ENCODE measurements at places on chromosomes 2 and 18.

DNA sequence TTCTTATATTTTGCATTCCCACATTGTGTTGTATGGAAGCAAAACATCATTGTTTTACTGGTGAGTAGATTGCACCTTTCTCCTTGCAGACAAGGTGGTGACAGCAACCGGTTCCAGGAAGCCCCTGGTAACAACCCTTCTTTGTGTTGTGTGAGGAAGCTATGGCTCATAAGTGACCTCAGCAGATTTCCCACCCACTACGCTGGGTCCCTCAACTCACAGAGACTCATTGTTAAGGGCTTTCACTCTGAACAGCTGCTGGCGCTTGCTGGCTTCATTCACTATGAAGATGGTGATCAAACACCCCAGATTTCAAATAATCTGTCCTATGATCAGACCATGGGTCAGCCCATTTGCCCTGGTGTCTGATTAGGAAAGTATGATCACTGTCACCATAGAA lies 53.4 kb downstream of the WIPF1 start:
- no peaks in the 10 kb centered on the region for H3K36me3 ChIP-seq
- no peaks in the 10 kb centered on the region for H3K4me1 ChIP-seq
- no peak overlapping the region for H3K4me3 ChIP-seq
- no peak overlapping the region for H3K27ac ChIP-seq
- no peak for DNase-seq

DNA sequence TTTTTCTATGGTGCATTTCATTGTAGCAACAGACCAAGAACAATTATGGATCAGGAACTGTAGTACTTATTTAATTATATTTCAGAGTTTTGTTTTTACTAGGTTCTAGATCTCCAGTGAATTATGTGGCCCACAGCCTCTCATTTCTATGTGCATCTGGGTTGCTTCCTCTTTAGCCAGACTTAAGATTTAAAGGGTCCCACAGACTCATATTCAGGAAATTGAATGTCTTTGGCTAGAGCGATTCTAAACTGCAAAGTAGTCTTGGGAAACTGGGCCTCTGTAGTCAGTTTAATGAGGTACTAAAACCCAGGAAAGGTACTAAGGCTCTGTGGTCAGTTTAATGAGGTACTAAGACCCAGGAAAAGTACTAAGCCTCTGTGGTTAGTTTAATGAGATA lies 94.4 kb downstream of the LYPD6B start:
- no peaks in the 10 kb centered on the region for H3K36me3 ChIP-seq
- no peaks in the 10 kb centered on the region for H3K4me1 ChIP-seq
- no peak overlapping the region for H3K4me3 ChIP-seq
- H3K27me3 ChIP-seq: no peaks in the 10 kb centered on the region
- no peak overlapping the region for H3K27ac ChIP-seq

DNA sequence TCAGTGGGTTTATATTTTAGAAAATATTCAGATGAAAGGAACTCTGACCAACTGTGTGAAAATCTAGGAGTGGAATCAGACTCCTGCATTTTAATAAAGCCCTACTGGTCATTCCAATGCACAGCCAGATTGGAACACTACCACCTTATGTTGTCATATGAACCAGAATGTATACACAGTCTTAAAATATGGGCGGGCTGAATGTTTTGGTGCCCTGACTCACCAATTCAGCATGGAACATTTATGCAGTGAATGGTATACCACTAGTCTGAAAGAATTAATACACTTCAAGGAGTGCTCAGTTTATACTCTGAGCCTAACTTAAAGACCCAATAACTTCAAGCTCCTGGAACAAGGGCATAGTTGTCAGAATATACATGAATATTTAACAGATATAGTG lies 280.9 kb upstream of the TCF4 start:
- H3K27ac ChIP-seq: no peak overlapping the region
- no peaks in the 10 kb centered on the region for H3K27me3 ChIP-seq
- H3K4me3 ChIP-seq: no peak overlapping the region
- H3K4me1 ChIP-seq: no peaks in the 10 kb centered on the region

DNA sequence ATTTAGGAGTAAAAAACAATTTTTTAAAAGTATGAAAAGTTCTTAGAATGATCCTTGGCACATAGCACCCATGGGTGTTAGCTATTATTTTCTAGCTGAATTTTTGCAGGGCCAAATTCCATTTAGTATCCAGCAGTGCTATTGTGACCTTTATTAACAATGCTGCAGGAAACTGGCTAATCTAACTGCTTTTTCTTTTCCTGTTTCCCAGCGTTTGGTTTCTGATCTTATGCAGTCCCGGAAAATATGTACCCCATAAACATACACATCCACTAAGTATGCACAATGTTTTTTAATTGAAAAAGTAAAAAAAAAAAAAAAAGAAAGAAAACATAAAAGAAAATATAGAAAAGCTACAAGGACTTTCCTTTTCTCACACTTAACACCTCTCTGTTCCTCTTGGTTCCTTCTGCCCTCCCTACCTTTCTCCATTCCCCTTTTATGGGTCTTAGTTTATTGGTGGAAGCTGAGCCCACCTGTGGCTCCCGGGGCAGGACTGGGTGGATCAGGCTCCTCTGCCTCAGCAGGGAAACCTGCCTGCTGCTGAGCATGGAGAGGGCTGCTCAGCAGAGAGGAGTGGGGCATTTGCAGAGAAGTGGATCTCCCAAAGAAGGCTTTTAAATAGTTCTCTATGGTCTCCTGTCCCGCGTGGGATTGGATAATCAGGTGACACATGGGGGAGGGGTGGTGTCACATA lies 9.3 kb upstream of the SLC16A14 start:
- no peak for DNase-seq
- H3K27me3 ChIP-seq: no peaks in the 10 kb centered on the region
- no peak overlapping the region for H3K4me3 ChIP-seq
- no peaks in the 10 kb centered on the region for H3K36me3 ChIP-seq
- no peak overlapping the region for H3K27ac ChIP-seq
- no peaks in the 10 kb centered on the region for H3K4me1 ChIP-seq

GRCh38 chr2:71646028-71646427 lies 192.7 kb downstream of the DYSF start:
- no peak for DNase-seq
- no peak overlapping the region for H3K4me3 ChIP-seq
- no peaks in the 10 kb centered on the region for H3K36me3 ChIP-seq
- no peaks in the 10 kb centered on the region for H3K4me1 ChIP-seq

DNA sequence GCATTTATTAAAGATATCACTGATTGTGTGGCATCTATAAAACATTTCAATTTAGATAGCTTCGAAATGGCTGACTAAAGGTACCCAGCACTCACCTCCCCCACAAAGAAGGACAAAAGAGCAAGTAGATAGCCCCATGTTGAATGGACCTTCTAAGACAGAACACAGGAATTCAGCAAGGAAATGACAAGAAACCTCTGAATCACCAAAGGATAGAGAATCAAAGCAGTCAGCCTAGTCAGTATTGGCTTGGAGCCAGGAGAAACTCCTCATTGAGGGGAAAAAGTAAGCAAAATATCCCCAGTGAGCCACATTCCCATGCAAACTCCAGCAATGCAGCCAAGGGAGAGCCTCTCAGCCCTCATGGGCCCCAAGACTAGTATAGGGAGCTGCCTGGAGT lies 113.7 kb downstream of the BARD1 start:
- no peaks in the 10 kb centered on the region for H3K36me3 ChIP-seq
- H3K27ac ChIP-seq: no peak overlapping the region
- no peaks in the 10 kb centered on the region for H3K27me3 ChIP-seq
- no peak for DNase-seq

GRCh38 chr2:174868878-174869277 lies 104.6 kb upstream of the CHRNA1 start:
- DNase-seq: no peak
- no peak overlapping the region for H3K27ac ChIP-seq
- H3K4me1 ChIP-seq: no peaks in the 10 kb centered on the region
- no peak overlapping the region for H3K4me3 ChIP-seq

DNA sequence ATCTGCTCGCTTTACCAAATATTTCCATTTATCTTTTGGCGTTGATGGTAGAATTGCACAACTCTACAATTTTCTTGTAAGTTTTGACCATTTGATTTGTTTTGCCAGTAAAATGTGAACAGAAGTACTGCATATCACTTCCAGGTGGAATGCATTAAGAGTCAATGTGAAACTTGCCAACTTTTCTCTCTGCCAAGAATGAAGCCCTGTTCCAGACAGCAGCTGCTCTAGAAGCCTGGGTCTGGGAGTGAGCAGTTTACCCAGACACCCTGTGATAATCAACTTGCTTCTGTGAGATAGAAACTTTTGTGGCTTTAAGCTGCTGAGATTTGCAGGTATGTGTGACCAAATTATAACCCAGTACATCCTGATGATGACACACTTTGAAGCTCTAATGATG lies 115.9 kb upstream of the SYT4 start:
- no peaks in the 10 kb centered on the region for H3K27me3 ChIP-seq
- no peaks in the 10 kb centered on the region for H3K36me3 ChIP-seq
- no peak overlapping the region for H3K4me3 ChIP-seq
- H3K4me1 ChIP-seq: no peaks in the 10 kb centered on the region

DNA sequence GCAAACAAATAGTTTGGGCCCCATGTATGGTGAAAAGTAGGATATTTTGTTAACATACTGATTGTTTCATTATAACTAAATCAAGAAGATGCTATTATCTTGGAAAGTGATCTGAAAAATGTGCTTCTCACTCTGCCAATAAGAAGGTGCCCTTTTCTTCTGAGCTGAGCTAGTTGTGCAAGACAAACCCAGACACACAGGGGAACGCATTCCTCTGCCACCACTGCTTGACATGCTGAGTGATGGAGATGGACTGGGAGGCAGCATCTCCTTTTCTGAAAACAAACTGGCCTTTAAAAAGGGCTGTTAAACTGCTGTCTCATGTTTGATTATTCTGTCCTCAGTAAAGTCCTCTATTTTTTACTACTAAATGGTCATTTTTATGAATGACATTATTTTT lies 1989.9 kb upstream of the CELF4 start:
- no peaks in the 10 kb centered on the region for H3K27me3 ChIP-seq
- no peaks in the 10 kb centered on the region for H3K36me3 ChIP-seq
- no peak for DNase-seq
- H3K4me1 ChIP-seq: no peaks in the 10 kb centered on the region

- peaks cover 8% of the 10 kb centered on the region for H3K4me1 ChIP-seq
- peaks cover 42% of the 10 kb centered on the region for H3K36me3 ChIP-seq
- H3K27me3 ChIP-seq: no peaks in the 10 kb centered on the region
- H3K4me3 ChIP-seq: no peak overlapping the region
- peak overlapping the region; percentile 66 for H3K27ac ChIP-seq
- no peak for DNase-seq
Observed at GRCh38 chr2:27042159-27042661, 9.3 kb upstream of the AGBL5 start.

GRCh38 chr2:138079976-138080375 lies 115.7 kb downstream of the HNMT start:
- H3K27ac ChIP-seq: no peak overlapping the region
- no peak overlapping the region for H3K4me3 ChIP-seq
- no peaks in the 10 kb centered on the region for H3K27me3 ChIP-seq
- H3K4me1 ChIP-seq: no peaks in the 10 kb centered on the region

DNA sequence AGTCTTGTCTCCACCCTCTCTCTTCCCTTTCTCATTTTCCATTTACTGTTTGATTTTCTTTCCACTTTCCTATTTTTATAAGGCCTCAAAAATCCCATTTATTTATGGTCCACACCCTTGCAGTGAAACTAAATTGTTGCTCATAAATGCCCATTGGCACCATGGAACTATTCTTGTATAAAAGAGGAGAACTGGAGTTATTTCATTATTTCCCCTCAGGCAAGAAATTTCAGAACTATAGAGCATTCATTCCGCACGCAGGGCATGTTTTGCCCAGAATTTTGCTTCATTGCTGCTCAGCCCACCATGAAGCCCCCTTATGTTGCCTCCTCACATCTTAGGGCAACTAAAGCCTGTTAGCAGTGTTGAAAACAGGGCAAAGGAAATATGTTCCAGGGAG lies 113.7 kb upstream of the MMADHC start:
- H3K27me3 ChIP-seq: no peaks in the 10 kb centered on the region
- no peak for DNase-seq
- no peak overlapping the region for H3K27ac ChIP-seq
- H3K4me3 ChIP-seq: no peak overlapping the region
- H3K4me1 ChIP-seq: no peaks in the 10 kb centered on the region

DNA sequence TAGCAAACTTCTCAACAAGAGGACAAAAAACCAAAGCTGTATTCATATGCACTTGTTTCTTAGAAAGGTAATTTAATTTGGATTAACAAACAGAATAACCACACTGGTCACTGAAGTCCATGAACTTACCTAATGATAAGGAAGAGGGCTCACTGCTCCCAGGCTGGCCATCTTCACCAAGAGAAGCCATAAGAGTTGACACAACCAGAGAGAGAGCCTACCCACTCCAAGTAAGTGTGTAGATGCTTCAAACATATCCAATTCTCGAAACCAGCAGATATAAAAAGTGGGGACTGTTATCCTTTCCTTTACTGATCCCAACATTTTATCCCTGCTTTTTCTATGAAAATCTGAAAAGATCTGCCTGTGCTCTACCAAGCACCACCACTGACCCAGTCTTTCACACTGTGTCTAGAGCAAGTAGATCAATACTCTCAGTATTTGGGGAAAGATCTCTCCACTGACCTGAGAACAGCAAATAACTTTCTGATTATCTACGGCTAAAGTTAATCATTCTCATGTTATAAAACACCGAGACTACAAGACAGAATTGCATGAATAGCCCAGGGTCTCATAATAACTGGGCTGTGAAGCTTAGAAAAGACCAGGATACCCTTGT lies 111.5 kb upstream of the RNU4ATAC start:
- H3K4me1 ChIP-seq: no peaks in the 10 kb centered on the region
- no peaks in the 10 kb centered on the region for H3K27me3 ChIP-seq
- H3K4me3 ChIP-seq: no peak overlapping the region
- peaks cover 71% of the 10 kb centered on the region for H3K36me3 ChIP-seq

- no peaks in the 10 kb centered on the region for H3K36me3 ChIP-seq
- no peak for DNase-seq
- H3K27ac ChIP-seq: peak overlapping the region; percentile 86
- H3K27me3 ChIP-seq: no peaks in the 10 kb centered on the region
- H3K4me1 ChIP-seq: peaks cover 21% of the 10 kb centered on the region
Observed at GRCh38 chr18:6413579-6414117, 1.1 kb downstream of the L3MBTL4 start.

DNA sequence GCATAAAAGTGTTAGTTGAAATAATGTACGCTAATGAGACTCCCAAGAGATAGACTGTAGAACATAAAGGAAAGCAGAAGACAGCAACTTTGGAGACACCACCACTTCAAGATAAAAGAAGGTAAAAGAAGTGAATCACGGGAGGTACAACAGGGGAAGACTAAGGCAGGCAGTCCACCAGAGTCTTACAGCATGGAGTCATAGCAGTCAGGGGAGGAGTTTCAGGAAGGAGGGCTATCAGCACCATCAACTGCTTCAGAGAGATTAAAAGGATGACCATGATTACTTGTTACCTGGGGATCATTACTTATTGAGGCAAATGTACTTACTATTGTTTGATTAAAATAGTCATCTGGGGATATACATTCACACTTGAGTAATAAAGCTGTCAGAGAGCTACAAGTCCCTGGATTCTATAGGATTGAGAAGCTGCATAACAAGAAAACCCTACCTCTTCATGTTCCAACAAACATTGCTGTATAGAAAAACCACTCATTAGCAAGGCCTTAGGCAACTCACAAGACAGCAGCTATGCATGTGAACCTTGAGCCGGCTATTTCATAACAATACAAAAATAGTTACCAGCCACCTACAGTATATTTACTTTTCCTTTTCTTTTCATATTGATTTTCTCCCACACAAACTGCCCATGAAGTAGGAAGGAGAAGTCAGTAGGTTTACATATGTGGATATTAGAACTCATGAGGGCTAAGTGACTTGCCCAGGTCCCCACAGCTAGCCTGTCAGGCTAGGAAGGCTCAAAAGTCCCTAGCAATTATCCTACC lies 101.7 kb downstream of the PDE11A start:
- H3K27ac ChIP-seq: no peak overlapping the region
- no peaks in the 10 kb centered on the region for H3K4me1 ChIP-seq
- no peak for DNase-seq
- no peak overlapping the region for H3K4me3 ChIP-seq
- no peaks in the 10 kb centered on the region for H3K27me3 ChIP-seq
